ENCODE measurements at places on chromosomes 11 and 22. TPM values are rescaled to one million over a fixed set of nuclear protein-coding genes. Genes with fewer than 3 reads are reported as not detected.

DNA sequence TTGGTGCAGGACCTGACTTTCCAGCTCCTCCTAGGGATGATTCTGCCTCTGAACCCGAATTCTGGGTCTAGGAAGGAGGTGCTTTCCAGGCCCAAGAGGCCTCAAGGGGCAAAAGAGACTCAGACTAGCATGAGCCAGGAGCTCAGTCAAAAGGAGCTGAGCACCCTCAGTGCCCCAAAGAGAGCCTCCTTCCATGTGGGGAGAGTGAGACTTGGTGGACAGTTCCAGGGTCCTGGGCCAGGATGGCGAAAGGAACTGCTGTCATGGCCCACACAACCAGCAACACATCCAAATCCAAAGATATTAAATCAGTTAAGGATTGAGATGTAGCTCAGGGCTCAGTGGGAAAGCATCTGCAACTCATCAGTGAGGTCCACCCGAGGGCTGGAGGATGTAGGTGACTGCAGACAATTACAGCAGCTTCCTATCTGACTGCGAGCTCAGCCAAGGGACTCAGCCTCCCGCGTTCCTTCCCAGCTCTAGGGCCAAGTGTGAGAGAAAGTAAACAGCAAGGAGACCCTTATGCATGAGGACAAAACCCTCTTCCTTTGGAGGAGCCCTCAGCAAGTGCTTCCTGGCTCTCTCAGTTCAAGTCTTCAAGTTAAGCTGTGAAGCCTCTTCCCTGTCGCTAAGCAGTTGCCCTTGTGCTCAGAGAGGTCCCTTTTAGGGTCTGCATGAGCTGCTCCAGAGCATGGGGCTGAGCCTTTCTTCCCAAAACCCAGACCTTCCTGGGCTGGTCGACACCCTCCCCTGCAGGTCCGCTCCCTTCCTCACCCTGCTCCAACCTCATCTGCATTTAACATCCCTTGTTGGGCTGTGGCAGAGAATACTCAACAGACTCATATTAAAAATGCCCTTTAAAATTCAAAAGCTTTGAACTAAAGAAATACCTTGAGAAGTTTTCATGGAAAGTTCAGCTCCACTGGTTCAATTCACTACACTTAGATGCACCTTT is 35.8 kb downstream of the C11orf58 start:
- peak; percentile 39 for DNase-seq

DNA sequence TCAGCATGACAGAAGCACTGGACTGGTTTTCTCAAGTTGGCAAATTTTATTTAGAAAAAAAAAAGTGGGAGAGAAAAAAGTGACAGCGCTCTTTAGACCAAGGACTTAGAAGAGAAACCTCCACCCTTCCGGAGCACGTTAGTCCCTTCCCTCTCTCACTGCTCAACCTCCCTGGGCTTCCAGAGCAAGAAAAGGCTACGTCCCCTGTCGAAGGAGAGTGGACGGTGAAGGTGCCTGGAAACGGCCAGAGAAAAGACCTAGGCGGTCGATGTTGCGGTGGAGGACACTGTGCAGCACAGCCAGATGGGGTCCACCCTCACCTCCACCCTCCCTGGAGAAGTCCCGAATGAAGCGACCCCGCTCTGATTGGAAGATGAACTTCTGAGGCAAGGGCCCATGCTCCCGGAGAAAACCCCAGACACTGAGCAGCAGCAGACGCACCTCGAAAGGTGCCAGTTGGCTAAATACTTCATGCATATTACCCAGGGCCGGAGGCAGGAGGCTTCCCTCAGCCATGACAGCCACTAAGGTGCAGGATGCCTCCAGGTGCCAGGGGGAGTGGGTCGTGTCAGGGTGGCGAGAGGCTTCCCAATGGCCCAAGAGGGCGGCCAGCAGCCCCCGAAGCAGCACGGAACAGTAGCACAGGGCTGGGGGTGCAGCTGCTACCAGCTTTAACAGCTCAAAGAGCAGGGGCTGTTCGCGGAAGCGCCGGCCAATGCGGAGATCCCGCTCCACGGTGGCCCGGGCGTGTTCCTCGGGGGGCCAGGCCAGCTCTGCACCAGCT is 604 bp upstream of the GANAB start:
- no peak for DNase-seq

DNA sequence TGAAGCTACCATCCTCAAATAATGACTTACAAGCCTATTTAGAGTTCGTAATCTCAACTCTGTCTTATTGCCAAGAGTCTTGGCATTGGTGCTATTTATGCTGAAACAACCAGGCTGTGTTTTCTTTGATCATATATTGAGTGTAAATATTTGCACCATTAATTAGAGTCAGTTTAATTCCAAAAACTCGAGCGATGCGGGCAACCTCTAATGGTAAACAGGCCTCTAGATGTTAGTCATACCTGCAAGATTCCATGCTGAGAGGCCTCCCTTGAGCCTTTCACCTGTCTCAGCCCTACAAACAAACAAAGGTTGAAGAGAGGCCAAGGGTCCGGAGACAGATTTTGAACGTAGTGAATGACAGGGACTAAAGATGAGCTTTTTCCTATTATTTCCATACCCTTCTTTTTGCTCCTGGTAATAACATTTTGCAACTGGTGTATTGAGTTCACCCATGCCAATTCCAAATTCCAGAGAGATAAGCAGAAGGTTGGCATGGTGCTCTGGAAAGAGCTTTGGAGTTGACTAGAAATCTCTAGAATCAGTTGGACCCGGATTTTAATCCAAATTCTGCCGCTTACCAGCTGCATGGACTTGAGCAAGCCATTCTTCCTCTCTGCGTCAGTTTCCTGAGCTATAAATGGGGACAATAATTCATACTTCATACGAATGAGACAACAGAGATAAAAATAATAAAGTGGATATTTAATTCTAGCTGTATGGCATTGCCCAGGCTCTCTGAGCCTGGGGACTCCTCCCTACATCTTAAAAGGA is 99.1 kb upstream of the ANO1 start:
- no peak for DNase-seq

- DNase-seq, result no peak
Measured at GRCh38 chr22:49523374-49524008, 304.2 kb downstream of the BRD1 start.

GRCh38 chr22:47267513-47268282 is 505.2 kb downstream of the TBC1D22A start:
- no peak for DNase-seq

- no peak for DNase-seq
Measured at GRCh38 chr22:48197189-48197690, 1434.8 kb downstream of the TBC1D22A start.

DNA sequence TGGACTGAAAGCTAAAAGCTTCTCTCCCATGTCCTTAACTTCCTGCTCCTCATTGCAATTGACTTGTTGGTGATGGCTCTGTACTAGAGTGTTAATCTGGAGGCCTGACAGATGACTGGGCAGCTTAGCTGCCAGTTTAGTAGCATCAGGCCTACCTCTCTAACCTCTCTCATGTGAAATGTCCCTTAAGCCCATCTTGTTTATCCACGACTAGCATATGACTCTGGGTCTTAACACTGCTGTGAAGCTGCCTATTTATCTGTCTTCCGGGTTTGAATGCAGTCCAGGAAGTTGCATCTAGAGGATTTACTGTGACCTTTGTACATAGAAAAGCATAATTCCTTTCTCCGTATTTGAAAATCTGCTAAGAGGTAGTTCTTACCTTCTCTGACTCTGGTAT is 85.3 kb upstream of the HORMAD2 start:
- DNase-seq, result no peak

- DNase-seq, result peak; percentile 56
Measured at GRCh38 chr11:74681686-74682651, 49.3 kb downstream of the CHRDL2 start.

- no peak for DNase-seq
Measured at GRCh38 chr11:74473382-74474173, 6.2 kb upstream of the KCNE3 start.

Gene TOMM22
- total RNA-seq, result 35.3 TPM

Gene VSTM5
- total RNA-seq, result 1.4 TPM

Gene HIRA
- 26.2 TPM for total RNA-seq
